ENCODE measurements at places on chromosomes 7 and 10.

DNA sequence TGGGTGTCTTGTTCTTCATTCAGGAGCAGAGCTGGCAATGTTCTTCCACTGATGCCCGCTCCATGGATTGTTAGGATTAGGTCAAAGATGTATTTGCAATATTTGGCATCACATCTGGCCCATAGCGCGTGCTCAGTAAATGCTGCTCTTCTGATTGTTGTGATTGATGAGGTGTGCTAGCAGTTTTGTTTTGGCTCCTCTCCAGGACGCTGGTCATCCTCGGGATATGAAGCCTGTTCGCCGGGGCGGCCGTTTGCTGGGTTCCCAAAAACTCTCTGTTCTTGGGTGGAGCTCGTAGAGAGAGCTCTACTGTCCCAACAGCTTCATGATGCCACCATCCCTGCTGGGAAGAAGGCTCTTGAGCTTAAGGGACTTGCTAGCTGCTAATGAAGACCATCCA is 96.9 kb downstream of the XRCC2 start:
- no peak for DNase-seq

GRCh38 chr7:24825381-24825794 is 68.1 kb upstream of the GSDME start:
- no peak for DNase-seq

DNA sequence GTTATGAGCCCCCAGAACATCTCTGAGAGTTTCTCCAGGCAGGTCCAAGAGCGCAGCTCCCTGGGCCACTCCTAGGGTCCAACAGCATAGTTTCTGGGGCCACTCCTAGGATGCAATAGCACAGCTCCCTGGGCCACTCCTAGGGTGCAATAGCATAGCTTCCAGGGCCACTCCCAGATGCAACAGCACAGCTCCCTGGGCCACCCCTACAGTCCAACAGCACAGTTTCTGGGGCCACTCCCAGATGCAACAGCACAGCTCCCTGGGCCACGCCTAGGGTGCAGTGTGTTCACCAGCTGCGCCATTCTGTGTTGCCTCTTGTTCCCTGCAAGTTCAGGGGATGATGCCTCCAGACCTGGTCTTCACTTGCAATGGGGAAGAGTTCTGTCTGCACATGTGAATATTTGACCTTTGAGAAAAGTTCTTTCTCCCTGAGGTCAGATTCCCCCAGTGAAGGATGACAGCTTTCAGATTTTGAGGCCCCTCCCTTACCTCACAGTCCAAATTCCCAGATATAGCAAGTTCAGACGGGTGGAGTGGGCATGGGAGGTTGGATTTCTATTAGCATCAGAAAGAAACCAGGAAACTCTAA is 43.0 kb upstream of the LEP start:
- no peak for DNase-seq

- no peak for DNase-seq
These were observed 278.9 kb downstream of the GRID1 start for GRCh38 chr10:86087716-86088115.

- DNase-seq, result no peak
These were observed 7.6 kb upstream of the DEPP1 start for GRCh38 chr10:44986179-44986578.

DNA sequence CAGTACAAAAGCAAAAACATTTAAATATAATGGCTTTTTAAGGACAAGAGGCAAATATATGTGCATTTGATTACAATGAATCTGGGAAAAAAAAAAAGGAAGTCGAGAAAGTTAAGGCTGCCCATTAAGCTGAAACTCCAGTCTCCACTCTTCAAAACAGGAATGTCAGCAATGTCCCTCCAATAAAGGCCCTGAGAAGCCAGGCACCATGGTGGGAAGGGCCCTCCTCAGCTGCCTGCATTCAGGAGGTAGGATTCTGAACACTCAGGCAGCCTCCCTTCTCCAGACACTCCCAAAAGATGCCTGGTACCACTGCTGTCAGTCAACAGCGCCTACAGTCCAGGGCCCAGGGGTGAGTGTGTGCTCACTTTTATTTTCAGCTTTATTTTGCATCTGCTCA is 121.3 kb upstream of the MGMT start:
- DNase-seq, result no peak

- no peak for DNase-seq
These were observed 245.6 kb downstream of the SEMA3D start for GRCh38 chr7:84941291-84941690.

DNA sequence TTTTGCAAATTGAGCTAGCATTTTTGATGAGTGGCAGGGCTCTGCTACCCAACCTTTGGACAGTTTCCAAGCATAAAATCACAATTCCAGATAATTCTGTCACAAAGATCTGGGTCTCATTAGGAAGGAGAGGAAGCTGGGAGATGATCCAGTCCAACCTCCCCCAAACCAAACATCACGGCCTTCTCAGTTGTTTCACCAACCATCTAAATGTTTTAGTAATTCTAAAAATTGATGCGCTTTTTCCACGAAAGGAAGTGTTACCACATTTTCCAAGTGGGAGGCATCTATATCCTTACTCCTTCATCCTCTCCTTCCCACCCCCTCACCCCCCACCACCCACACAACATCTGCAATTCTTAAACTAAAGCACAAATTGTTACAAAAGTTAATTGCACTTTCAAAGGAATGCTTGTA is 108.3 kb downstream of the EGFR start:
- DNase-seq, result no peak

GRCh38 chr10:6563731-6564130 is 16.3 kb downstream of the PRKCQ start:
- DNase-seq, result no peak

GRCh38 chr10:34824870-34825269 is 9.8 kb upstream of the PARD3 start:
- DNase-seq, result no peak

GRCh38 chr10:73843261-73843660 is 31.1 kb downstream of the CAMK2G start:
- no peak for DNase-seq

DNA sequence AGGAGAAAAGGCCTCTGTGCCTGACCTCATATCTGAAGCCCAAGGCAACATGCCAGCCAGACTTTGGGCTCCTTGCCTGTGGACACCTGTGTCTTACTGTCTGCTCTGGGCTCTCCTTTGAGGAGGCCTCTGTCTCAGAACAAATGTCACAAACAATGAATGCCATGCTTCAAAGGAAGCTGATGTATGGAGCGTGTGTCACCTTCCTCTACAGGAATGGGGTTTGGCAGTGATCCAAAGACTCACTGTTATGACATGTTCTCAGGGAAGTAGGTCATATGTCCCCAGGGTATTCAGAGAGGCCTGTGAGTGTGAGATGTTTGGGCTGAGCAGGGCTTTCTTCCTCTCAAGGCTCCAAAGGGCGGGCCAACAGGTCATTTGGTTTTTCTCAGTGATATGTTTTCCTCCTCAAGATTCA is 38.4 kb downstream of the PTPRE start:
- no peak for DNase-seq

- no peak for DNase-seq
These were observed 146.7 kb upstream of the TMEM196 start for GRCh38 chr7:19920166-19920565.

DNA sequence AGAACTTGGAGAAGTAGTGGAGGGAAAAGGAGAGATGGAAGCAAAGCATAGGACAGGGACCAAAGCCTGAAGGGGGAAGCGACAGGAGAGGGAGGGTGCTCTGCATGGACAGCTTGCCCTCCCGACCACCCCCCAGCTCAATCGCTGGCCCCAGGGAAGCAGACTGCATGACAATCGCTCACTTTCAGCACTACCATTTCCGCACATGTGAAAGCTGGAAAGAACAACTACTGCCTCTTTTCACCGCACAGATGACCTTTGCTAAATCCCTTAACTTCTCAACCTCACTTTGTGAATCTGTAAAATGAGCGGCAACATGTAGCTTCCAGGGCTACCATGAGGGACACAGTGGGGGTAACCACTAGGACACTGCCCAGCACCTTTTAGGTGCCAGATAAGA is 17.1 kb downstream of the VOPP1 start:
- no peak for DNase-seq

DNA sequence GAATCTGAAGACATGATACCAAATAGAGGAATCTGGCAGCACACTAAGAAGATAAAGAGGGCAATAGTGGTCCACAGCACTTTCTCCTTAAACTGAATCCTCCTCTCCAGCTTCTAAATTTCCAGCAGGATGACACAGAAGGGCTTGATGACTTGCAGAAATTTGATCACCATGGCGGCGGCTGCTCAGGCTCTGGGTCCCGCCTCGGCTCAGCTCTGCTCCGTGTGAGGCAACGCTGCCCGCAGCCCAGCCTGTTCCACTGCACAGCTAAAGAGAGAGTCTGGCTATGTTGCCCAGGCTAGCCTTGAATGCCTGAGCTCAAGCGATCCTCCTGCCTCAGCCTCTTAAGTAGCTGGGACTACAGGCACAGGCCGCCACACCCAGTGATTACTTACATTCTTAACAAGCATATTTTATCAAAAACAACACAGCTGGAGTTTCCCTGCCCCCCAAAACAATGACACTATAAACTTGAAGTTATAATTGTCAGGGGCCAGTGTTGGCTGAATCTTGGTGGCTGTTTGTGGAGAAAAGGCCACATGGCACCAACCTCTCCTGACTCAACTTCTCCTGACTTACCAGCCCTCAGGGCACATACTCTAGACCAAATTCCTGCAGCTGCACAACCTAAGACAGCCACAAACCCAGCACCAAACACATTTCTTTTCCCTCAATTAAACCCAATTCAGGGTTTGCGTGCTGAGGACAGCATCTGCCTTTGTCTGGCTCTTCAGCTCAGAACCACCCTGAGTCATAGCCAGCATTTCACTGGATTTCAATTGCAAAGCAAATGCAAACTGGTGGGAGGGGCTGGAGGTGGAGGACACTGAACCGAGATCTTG is 11.6 kb upstream of the TNPO3 start:
- no peak for DNase-seq

DNA sequence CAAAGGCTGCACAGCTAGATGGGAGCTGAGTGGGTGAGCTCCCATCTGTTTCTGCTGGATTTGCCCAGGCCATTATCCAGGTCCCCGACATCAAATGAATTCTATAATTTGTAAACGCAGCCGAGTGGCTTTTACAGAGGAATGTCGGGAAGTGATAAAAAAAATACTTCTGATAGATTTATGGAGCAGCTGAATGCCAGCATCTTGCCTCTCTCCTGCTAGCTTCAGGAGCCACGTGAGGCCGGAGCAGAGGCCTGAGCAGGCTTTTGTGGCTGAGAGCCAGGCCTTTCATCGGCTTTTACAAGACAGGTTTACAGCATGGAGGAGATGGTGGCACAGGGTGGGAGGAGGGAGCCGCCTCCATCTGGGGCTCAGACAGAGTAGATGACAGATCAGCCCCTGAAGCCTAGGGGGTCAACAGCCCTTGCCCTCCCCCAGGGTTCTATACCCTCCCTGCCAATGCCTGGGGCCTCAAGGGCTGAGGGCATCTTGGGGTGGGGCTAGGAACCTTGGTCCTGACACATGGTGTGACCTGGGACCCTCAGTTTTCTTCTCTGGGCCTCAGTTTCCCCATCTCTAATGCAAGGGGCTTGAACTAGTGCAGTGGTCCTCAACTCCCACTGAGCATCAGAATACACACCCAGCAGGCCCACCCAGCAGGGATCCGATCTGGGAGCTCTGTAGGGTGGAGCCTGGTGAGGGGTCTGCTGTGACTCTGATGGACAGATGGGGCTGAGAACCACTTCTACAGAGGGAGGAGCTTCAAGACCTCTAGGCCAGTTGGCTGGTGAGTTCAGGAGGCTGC is 44.2 kb upstream of the PCBD1 start:
- no peak for DNase-seq

GRCh38 chr7:23298141-23298881 is 828 bp upstream of the MALSU1 start:
- DNase-seq, result no peak

- DNase-seq, result no peak
These were observed 20.2 kb downstream of the RAMP3 start for GRCh38 chr7:45177801-45178200.

- DNase-seq, result no peak
These were observed 23.2 kb downstream of the PILRA start for GRCh38 chr7:100396421-100396982.

- DNase-seq, result no peak
These were observed 14.7 kb downstream of the FKBP6 start for GRCh38 chr7:73342645-73343044.

DNA sequence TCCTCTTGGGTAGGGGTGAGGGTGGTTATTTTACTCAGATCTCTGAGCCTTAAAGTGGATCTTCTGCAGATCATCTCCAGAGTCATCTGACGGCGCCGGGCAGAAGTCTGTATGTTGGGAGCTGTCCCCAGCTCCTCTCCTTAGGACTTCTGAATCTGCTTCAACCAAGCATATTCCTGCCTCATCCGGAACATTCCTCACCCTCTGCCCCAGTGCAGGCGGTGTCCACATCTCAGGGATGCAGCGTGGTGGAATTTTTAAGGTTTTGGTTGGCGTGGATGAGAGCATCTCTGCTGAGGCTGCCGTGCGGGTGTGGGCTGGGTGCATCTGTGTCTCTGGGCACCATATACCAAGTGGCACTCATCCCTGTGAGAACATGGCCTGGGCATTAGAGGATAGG is 148.3 kb downstream of the MGMT start:
- no peak for DNase-seq

- no peak for DNase-seq
These were observed 2.4 kb upstream of the UBE3C start for GRCh38 chr7:157136372-157136771.

DNA sequence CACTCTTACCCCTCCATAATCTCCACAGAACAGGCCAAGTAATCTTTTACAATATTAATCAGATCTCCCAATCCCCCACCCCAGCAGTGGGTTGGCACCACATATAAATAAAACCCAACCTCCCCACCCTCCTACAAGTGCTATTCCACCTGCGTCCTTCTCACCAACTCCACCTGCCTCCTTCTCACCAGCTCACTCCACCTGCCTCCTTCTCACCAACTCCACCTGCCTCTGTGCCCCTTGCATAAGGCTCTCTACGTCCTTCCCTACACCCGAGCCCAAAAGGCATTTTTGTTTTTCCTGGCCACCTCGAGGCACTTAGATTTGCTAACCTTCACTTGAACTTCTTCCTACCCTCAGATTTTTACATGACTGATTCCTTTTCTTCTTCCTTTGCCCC is 89.7 kb downstream of the ATE1 start:
- no peak for DNase-seq

DNA sequence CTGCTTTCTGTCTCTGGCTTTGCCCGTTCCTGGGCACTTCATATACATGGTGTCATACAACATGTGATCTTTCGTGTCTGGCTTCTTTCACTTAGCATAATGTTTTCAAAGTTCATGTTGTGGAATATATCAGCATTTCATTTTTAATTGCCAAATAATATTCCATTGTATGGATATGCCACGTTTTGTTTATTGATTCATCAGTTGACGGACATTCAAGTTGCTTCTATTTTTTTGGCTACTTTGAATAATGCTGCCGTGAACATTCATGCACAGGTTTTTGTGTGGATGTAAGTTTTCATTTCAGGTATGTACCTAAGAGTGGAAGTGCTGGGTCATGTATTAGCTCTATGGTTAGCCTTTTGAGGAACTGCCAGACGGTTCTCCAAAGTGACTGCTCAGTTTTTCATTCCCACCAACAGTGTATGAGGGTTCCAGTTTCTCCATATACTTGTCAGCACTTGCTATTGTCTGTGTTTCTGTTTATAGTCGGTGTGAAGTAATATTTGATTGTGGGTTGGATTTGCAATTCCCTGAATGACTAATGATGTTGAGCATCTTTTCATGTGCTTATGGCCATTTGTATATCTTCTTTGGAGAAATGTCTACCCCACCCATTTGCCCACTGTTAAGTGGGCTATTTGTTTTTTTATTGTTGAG is 401.4 kb upstream of the GALNT17 start:
- no peak for DNase-seq

GRCh38 chr10:120644556-120645410 is 187.8 kb downstream of the PLPP4 start:
- DNase-seq, result no peak
